ENCODE measurements at places on chromosomes 2 and 18.

GRCh38 chr2:204108781-204109295 lies 172.3 kb downstream of the ICOS start:
- DNase-seq = no peak

DNA sequence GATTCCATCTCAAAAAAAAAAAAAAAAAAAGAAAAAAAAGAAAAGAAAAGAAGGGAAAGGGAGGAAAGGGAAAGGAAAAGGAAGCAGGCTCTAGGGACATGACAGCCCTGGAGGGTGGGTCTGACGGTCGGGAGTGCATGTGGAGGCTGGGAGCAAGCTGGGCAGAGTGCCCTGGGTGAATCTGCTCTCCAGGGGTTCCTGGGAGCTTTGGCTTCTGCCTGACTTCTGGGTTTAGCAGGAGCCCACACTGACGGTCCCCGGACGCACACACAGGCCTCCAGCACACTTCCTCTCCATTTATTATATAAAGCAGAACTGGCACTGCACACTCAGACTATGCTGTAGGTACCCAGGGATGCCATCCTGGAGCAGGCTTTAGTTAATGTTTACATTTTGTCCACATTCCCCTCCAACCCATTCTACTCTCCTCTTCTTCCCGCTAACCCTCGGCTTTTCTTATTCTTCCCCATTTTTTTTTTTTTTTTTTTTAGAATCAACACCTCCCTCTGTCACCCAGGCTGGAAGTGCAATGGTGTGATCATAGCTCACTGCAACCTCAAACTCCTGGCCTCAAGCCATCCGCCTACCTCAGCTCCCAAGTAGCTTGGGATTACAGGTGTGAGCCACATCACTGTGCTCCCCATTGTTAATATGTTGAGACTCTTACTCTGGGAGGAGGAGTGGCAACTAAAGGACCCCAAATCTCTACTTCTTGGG lies 151.1 kb upstream of the SLC1A4 start:
- no peak for DNase-seq

DNA sequence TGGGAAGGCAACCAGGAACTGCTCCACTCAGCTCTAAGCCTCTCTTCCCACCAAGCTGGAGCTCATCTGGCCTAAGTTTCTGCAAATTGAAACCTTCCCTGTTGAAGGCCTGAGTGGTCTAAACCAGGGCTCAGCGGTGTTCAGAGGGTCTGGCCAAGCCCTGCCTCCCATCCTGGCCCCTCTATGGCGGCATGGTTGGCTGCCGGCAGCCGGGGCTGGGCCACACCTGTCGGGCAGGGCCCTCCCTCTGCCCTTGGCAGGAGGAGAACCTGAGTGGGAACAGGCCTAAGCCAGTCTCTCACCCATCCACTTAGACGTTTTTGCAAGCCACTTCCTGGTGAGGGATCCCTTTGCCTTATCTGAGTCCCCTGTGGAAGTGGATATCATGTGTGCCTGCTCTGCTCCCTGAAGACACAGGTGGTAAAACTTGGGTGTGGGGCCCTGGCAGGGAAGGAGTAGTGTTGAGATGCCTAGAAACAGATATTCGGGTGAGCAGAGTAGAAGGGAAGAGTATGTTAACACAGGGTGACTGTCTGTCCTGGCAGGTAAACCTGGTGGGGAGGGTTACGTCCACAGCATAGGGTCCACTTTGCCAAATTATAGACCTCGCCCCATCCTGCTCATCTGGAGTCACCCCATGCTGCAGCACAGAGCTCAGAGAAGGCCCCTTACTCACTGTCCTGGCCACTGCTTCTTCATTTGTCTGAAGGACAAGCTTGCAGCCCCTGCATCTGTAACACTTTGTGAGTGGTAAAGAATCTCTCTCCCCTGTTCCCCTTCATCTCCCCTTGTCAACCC lies 63.0 kb upstream of the SIX2 start:
- no peak for DNase-seq

- no peak for DNase-seq
Observed at GRCh38 chr2:64987001-64987955, 1.9 kb upstream of the SLC1A4 start.

DNA sequence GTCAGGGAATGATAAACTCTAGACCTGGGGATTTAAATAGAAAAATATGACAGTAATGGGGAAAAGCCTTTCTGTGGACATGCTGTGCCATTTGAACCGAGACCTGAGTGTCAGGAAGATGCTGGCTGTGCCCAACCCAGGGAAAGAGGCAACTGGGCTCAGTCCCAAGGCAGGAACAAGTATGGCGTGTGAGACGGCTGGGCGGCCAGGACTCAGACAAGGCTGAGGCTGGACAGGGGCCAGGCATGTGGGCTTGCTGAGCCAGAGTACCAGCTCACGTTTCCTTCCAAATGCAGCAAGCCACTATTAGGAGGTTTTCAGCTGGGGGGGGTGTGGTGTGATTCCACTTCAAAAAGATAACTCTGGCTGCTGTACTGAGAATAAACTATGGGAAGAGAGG lies 92.4 kb downstream of the INPP5D start:
- DNase-seq = no peak

Measured in stimulated activated CD8-positive, alpha-beta memory T cell treated with anti-CD3 and anti-CD28 coated beads, Interleukin-4, amount 100 ng/mL, for 1 hour (primary cell).